ENCODE measurements at places on chromosomes 3 and 15.

DNA sequence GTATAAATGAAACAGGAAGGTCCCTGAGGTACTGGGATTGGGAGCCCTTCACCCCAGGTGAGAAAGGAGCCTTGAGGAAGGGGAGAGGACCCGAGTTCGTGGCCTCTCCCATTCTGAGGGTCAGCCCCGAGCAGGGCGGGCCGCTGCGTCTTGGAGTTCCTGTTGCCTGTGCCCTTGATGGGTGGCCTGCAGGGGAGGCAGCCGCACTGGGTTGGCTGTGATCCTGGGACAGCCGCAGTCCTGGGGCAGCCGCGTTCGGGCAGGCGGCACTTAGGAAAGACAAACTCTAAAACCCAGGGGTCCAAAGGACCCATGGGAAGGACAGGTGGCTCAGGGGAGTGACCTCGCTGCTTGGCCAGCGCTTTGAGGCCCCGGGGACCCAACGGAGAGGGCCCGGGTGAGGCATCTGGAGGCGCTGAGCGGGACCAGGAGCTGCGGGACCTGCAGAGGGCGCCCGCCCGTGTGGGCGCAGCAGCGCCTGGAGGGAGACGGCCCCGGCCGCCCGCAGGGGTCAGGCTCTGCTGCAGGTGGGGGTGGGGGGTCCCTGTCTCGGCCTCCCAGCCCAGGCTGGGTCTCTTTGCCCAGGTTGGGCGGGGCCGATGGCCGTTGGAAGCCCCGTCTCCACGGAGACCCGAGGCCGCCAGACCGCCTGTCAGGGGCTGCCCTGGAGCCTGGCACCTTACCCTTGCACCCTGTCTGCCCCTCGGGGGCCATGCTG, 65.1 kb downstream of the HMCES start:
- no peak for DNase-seq

- no peak for DNase-seq
These were observed 57.5 kb downstream of the RBMS3 start for GRCh38 chr3:29338377-29338776.

DNA sequence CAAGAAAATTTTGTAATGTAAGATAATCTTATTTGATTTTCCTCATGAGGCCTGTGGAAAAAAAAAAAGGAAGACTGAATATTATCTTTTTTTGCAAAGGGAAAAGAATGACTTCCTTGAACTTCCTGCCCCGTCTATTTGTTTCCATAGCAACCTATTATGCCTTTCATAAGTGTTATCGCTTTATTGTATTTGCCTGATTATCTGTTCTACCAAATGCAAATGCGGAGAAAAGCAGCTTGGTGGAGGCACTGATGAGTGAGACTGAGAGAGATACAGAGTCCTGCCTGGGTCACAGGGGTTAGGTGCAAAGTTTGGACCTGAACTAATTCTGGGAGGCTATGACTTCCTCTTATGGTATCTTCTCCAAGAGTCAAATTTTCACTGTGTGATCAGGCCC, 334.0 kb upstream of the KCNMB2 start:
- no peak for DNase-seq

DNA sequence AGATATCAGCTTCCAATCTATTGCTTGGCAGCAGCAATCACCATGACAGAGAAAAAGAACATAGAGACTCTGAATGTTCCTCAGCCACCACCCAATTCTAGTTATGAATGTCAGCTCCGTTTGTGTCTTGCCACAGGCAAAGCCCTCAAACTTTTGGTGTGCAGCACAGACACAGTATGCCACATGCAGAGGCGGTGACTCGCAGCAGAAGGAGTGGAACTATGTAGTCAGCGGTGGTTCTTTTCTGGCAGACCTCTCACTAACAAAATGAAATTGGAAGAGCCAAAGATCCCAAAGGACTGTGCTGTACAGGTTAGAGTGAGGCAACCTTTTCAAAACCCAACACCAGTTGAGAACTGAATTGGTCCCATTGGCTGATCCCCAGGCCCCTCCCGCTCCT, 220.9 kb downstream of the SLC9A9 start:
- DNase-seq = no peak

DNA sequence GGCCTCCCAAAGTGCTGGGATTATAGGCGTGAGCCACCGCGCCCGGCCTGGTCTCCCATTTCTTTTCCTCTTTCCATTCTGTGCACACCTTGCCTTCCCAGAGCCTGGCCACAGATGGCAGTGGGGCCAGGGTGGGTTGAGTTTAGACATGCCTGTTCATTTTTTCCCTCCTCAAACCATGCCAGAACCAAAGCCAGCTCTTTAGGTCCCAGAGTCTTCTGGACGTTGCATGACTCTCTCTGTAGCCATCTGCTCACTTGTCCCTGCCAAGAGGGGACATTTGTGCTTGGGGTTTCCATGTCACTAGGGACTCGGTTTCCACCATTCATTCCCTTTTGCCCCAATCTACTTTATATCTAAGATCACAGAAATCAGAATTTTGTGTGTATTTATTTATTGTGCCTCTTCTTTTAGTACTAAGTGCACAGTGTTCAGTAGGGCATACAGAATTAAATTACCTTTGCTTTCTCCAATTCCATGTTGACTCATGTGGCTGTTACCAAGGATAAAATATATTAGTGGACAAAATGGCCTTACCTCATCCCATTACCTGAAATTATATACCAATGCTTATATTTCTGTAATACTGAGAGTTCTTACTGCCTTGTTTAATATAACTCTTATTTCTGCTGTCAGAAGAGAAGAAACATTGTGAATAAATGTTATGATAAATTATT, 49.6 kb downstream of the USP13 start:
- DNase-seq = no peak

DNA sequence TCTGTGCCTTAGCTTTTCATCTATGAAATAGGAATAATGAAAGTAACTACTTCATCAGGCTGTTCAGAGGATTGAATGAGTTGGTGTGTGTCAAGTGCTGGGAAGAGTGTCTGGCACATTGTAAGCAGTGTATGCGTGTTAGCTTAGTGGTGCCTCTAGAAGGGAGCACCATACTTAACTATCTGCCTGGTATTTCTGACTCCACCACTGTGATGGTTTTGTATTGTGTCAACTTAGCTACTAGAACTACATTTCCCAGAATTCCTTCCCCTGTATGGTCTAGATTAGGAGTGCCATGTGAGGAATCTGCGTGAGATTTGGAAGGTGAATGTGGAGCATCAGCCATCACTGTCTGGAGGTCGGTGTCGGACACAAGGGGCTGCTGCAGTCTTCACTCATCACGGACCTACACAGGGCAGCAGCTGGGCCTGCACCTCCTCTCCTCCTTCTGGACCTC, 115.4 kb upstream of the GALNT15 start:
- DNase-seq = no peak

DNA sequence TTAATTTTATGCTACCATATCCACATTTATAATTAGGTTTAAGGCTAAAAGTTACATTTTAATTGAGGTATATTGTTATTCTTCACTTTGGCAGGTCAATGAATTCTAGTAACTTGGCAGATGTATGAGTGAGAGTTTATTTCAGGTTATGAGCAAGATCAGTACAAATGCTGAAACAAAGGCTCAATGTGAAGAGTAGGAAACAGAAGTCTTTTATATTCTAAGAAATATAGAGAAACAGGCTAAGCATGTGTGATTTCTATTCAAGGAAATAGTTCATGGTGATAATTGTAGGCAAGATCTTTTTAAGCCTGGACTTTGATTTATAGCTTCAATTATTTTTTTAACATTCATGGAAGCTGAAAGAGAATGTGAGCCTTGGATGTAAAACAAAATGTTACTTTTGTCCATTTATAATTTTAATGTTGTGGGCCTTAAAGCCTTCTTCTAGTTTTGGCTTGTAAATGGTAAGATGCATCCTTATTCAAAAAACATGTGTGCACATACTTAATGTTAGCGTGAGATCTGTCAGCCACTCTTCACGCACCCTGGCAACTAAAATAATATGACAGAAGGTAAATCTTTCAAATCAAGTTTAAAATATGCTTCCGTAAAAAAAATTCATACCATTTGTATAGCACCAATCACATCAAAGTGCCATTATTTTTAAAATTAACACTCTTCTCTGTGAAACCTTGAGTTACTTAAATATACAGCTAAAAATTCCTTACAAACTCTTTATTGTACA, 22.8 kb upstream of the OSTN start:
- DNase-seq = no peak

DNA sequence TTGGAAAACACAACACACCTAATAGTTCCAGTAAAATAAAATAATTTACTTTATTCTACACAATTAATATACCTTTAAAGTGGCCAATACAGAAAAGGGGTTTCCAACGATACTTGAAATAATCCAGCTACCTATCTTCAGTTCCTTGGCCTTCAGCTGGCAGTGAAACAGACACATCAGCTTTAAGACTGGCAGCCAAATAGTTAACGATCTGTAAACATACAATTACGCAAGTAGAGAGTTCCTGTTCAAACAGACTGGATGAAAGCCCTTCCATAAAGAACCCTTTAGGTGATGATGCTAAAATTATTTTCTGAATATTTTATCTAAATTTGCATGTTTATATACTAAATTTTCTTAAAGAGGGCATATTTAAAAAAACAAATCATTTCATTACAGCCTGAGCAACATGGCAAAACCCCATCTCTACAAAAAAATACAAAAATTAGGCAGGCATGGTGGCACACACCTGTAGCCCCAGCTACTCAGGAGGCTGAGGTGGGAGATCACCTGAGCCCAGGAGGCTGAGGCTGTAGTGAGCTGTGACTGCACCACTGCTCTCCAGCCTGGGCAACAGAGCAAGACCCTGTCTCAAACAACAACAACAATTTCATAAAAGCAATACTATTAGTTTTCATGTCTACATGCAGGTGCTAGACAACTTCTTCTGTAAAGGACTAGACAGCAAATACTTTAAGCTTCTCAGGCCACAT, 12.9 kb downstream of the DYNC1LI1 start:
- no peak for DNase-seq

DNA sequence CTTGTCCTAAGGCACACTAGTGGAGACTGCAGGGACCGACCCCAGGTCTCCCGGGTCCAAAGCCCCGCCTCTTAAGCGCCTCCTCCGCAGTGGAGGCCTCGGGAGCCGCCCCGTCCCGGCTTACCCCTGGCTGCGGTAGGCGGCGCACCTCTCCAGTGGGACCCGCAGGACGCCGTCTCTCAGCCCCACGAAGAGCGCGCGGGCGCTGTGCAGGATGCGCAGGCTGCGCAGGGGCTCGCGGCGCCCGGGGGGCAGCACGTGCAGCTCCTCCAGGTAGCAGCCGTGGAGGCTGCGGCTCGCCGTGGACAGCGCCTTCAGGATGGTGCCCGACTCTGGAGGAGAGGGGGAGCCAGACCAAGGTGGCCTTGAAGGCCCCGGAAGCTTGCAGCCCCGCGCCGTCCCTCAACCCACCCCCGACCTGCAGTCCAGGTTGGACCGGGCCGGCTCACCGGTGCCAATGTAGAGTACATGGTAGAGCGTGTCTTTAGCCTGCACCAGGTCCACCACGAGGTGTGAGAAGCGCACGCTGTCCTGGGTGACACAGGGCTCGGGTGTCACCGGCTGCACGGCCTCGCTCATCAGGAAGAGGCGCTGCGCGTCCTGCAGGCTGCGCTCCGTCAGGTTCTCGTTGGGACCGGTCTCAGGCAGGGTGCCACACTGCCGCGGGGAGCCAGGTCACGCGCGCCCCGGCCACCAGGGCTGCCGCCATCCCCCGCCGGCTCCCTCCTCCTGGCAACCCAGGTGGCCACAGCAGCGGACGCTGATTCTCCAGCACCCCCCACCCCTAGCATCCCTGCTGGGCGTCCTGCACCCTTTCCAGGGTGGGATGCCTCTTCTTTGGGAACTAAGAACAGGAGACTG, 105.5 kb downstream of the SEMA5B start:
- DNase-seq = no peak

GRCh38 chr3:143525408-143525807, 322.9 kb downstream of the SLC9A9 start:
- no peak for DNase-seq

DNA sequence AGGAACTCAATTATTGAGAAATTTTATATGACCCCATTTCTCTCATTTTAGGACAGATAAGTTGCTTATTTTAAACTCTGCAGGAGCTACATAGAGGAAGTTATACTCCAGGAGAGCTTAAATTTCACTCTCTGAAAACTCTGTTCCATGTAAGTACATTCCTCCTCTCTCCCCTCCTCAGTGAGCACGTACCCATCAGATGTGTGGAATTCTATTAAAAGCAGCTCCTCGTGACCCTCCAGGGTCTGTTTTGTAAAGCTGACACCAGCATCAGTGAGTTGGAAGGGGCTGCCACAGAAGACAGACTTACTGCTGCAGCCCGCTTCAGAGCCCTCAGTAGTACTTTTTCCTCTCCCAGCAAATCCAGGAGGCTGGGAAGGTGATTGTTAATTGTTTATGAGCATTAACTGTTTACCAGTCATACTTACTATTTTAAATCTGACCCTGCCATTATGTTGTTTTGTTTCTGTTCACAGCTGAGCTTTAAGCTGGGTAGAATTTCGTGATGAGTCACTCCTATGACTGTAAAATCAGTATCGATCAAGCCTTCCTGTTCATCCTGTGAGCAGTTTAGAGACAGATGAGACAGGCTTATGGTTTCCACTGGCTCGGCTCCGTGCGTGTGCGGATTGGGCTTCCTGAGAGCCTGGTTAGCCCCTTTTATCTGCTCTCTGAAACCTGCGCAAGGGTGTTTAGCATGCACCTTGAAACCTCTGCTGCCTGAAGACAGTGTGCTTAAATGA, 20.4 kb downstream of the IGF1R start:
- peak; percentile 3 for DNase-seq

DNA sequence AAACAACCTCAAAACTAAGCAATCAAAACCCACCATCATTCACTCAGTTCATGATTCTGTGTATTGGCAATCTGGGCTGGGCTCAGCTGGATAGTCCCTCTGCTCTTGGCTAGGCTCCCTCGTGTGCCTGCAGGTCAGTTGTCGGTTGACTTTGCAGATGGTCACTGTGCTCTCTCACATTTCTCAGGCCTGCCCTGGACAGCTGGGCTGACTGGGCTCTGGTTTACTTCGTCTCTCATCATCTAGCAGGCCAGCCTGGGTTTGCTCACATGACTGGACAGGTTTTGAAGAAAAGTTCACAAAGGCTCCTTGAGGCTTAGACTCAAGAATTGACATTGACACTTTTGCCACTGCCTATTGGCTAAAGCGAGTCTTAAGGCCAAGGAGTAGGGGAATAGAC, 105.0 kb upstream of the CTNNB1 start:
- DNase-seq = no peak

GRCh38 chr3:56795097-56795828, 6.5 kb downstream of the ARHGEF3 start:
- DNase-seq = no peak

GRCh38 chr3:119747357-119747756, 34.5 kb upstream of the NR1I2 start:
- DNase-seq = no peak

GRCh38 chr3:52083556-52084087, 27.3 kb upstream of the DUSP7 start:
- no peak for DNase-seq

- no peak for DNase-seq
These were observed 65.8 kb upstream of the PLCL2 start for GRCh38 chr3:16818945-16819344.

DNA sequence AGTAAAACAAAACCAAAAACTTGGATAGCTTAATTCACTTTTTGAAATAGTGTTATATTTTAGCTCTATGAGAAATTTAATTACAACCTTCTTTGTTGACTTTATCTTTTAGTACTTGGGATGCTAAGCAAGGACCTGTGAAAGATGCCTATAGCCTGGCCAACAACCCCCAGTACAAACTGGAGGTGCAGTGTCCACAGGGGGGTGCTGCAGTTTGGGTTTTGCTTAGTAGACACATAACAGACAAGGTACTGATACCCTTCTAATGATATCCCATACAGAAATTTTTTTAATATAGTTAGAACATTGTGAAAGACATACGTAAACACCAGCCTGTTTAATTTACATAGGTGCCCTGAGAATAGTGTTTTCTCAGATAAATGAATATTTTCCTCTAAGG, 35.3 kb downstream of the CAPN7 start:
- peak; percentile 36 for DNase-seq

- DNase-seq = no peak
These were observed 25.7 kb downstream of the FSIP1 start for GRCh38 chr15:39756806-39757522.
